ENCODE measurements at places on chromosomes 4 and X.

DNA sequence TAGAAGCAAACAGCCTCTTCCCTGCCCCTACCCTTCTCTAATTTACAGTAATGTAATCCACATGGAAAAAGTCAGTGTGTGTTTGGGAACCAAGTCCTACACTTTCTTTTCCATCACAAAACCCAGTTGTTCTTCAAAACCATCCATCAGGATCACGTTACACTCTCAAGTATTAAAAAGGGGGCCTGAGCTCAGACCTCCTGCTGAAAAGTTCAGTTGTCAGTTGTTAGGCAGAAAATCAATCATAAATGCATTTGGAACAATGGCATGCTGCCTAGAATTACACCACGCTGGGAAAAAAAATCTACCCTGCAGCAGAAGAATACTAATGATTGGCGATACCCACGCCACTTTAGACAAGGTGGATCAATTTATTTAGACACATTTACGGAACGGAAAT is 236.5 kb downstream of the PARM1 start:
- DNase-seq, result no peak

DNA sequence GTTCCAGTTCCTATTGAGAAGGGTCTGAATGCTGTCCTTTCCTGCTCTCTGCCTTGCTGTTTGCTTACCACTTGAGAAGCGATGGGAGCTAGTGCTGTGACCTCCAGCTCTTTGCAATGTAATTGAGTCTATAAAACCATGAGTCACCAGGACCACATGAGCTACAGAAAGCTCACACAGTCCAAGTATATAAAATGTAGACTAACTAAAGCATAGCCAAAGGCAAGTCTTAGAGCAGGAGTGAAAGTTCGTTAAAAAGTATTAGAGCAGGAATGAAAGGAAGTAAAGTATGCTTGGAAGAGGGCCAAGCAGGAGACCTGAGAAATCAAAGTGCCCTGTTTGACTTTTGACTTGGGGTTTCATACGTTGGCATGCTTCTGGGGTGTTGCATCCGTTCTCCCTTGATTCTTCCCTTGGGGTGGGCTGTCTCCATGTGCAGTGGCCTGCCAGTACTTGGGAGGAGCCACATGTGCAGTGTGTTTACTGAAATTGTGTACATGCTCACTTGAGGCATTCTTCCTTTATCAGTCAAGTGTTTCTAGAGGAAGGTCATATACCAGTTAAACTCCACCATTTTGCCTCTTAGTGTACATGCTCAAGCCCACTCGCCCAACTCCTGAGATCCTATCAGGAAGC is 71.3 kb upstream of the KIT start:
- DNase-seq, result peak; percentile 96

GRCh38 chr4:11632483-11632882 is 203.8 kb upstream of the HS3ST1 start:
- DNase-seq, result no peak

DNA sequence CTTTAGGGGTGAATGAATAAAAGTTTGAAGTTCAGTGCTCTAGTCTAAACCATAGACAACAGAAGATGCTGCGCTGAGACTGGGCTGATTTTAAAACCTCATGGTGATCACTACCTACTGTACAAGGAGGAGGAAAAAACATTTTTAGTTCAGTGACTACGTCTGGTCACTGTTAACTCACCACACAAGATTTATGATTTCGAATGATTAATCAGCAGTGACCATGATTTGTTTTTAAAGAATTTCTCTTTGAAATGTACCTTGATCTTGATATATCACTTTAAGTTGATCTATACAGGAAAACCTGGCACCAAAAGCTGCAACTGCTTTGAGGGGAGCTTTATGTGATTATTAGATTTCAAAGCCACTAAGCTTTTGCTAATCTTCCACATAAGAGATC is 286.3 kb downstream of the PDGFC start:
- peak; percentile 11 for DNase-seq

- no peak for DNase-seq
These were observed 25.6 kb upstream of the MAMLD1 start for GRCh38 chrX:150337536-150337935.
